GDM1 (cell line): ENCODE measurements at places on chromosomes 5 and 9.

DNA sequence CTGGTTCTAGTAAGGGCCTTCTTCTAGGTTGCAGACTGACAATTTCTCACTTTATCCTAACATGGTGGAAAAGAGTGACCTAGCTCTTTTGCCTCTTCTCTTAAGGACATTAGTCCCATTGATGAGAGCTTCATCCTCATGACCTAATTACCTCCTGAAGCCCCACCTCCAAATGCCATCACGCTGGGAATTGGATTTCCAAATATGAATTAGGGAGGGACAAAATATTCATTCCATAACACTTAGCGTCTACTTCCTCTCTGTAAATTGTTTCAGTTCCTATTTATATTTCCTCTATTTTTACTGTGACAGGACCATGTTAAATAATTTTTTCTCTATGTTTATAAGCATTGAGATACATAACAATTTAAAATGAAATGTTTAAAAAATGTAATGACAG lies 408.8 kb downstream of the CDH10 start:
- DNase-seq: no peak

GRCh38 chr5:96176022-96176421 lies 214.4 kb upstream of the ELL2 start:
- DNase-seq: no peak

- DNase-seq: no peak
These were observed 21.8 kb upstream of the NKX2-5 start for GRCh38 chr5:173256800-173257199.

DNA sequence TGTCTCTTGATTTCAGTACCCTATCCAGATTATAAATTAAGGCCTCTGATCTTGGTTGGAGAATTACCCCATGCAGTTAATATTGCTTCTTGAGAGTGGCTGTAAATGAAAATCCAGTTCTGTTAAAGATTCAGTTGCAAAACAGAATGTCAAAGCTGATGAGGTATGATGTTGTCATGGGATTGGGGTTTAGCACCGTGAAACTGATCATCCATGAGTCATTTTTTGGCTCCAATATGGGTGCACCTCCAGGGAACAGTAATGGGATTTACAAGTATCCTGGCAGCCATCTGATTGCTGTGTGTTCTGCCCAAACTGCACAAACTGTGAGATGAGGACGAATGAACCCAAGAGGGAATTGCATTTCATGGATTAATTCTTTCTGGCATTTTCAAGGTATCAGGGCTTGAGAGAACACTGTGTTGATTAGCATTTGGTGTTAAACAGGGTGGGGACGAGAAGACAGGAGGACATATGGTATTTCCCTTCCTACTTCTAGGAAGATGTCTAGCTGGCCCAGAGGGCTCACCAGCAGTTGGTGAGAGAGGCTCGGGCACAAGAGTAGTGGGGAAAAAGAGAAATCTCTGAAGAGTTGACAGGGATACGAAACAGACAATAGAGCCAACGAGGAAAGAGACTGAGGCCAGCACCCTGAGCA lies 214.7 kb downstream of the GAS1 start:
- no peak for DNase-seq

DNA sequence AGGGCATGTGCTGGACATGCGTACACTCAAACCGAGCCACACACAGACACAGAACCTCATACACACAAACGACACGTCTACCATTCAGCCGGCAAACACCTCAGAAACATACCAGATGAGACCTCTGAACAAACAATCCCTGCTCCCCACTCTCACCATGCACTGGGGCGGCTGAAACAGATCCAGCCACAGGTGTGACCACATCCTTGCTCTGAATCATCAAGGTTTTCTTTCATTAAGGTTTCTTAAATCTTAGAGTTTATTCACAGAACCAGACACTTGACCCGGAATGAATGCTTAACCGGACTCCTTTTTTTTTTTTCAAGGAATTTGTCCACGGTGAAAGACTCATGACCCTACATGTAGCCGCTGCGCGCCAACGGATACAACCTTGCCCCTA lies 26.2 kb downstream of the TERT start:
- no peak for DNase-seq
